Coronary artery (tissue), 2 donors: ENCODE measurements at places on chromosomes 5 and 9.
A peak's percentile ranks its signal among the peaks of the same experiment; 100 is the strongest.

- DNase-seq: no peak
Observed at GRCh38 chr5:79878721-79879336, 112.2 kb downstream of the MTX3 start.

GRCh38 chr5:55485073-55485472 lies 49.7 kb downstream of the PLPP1 start:
- no peak for DNase-seq

GRCh38 chr9:112858625-112859147 lies 32.0 kb downstream of the SLC46A2 start:
- DNase-seq: no peak

DNA sequence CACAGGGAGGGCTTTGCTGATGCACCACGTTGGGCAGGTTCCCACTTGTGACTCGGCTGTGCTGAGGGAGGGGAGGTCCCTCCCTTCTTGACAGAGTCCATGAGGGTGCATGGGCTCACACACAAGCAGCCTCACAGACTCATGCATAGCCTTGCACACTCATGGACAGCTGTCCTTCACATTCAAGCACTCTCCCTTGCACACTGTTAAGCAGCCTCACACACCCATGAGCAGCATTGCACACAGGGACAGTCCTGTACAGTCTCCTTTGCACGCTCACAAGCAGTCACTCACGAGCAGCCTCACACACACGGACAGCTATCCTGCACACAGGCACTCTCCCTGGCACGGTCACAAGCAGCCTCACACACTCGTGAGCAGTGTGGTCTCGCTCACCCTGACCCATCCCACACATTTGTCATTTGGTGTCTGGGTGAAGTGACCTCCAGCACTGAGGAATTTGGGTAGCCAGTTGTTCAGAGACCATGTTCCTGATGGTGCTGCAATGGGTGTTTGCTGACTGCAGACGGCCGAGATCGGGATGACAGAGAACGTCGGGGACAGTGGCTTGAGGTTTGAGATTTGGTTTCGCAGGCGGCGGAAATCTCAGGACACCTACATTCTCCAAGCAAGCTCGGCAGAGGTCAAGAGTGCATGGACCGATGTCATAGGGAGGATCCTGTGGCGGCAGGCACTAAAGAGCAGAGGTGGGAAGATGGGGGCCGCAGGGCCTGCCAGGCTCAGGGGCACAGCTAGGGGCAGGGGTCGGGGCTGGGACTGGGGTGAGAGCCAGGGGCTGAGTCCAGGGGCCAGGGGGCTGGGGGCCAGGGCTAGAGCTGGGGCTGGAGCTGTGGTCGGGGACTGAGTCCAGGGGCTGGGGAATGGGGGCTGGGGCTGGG lies 17.7 kb upstream of the LRRC14B start:
- DNase-seq: no peak

DNA sequence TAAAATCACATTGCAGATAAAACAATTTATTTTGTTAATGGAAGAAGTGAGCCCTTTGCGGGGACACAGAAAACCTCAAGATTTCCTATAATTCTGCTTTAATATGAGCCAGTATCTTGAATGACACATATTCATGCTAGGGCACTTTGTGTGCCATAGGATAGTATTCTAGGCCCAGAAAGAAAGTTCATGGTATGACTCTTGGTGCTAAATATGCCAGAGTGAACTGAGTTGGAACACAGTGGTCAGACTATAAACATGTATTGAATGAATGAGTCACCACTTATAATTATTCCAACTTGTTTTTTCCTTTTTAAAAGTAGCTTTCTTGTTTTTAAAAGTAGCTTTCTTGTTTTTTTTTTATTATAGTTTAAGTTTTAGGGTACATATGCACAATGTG lies 46.0 kb downstream of the ADAMTS19 start:
- DNase-seq: no peak

DNA sequence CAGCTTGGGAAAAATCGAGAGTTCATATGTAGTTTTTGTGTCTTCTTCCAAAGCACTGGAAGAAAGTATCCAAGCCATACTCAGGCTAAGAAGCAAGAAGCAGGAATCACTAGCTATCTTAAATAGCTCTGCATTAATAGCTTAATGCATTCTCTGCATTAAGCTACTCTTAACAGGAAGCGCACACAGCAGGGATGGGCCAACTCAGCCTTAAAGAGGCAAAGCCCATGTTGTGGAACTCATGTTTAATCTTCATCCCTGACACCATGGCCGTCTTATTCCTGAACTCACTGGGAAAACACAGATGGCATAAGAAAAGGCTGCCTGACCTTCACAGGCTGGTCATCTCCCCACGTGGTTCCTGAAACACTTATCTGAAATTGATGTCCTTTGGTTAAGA lies 18.7 kb upstream of the ICE1 start:
- no peak for DNase-seq

DNA sequence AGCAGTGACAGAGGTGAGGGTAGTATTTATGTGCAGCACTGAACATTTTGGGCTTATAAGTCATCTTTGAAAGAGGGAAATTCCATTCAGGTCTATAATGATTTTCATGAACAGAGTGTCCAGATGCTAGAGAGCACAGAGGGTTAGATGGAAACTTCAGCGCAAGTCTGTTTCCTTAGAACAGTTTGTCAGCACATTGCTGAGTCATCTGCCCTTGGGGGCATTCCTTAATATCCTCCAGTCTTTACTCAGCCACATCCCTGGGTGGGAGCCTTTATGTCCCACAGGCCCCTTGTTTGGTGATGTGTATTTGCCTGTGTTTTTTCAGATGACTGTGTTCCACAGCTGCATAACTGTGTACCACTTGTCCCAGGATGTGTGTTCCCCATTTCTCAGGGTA lies 138.5 kb upstream of the S1PR3 start:
- DNase-seq: no peak

GRCh38 chr5:155097995-155098394 lies 84.4 kb downstream of the KIF4B start:
- no peak for DNase-seq

GRCh38 chr5:38515092-38515491 lies 41.4 kb downstream of the LIFR start:
- no peak for DNase-seq

GRCh38 chr9:22449719-22450118 lies 3.1 kb downstream of the DMRTA1 start:
- no peak for DNase-seq

GRCh38 chr5:23457780-23458179 lies 49.6 kb upstream of the PRDM9 start:
- no peak for DNase-seq

DNA sequence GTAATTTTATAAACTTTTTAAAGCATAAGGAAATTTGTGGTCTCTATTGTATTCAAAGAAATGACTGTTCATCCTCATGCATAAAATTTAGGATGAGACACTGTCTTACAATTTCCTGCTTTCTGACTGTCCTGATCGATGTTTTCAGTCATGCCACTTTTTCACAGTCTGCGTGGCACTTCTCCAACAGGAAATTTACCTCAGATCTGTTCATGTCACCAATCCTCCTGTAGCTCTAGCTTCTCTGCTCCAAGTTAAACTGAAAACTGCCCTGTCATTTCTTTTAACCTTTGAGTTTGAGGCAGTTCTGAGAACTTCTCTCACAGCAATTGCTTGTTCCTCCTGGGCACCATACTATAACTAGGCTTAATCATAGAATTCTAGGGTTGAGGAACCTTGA lies 455.1 kb downstream of the EFNA5 start:
- DNase-seq: no peak

DNA sequence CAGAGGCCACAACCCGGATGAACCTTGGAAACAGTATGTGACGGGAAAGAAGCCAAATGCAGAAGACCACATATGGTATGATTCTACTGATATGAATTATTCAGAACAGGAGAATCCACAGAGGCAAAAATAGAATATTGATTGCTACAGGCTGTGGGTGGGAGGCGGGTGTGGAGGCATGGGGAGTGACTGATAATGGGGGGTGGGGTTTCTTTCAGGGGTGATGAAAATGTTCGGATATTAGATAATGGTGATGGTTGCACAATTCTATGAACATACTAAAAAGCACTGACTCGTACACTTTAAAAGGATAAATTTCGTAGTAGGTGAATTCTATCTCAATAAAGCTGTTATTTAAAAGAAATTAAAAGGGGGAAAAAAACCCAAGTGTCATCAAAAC lies 10.7 kb downstream of the IL4 start:
- DNase-seq: no peak

DNA sequence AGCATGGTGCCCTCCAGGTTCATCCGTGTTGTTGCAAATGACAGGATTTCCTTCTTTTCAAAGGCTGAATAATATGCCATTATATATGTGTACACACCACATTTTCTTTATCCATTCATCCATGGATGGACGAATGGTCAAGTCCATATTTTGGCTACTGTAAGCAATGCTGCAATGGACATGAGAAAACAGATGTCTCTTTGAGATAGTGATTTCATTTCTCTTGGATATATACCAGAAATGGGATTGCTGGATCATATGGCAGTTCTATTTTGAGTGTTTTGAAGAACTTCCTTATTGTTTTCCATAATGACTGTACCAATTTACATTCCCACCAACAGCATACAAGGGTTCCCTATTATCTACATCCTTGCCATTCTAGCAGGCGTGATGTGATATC lies 67.9 kb downstream of the TEK start:
- DNase-seq: no peak

- DNase-seq: no peak
Observed at GRCh38 chr9:36922548-36922947, 111.5 kb downstream of the PAX5 start.

GRCh38 chr5:1542781-1543180 lies 19.0 kb upstream of the LPCAT1 start:
- peak; percentile 74 for DNase-seq
